Activated CD8-positive, alpha-beta T cell treated with anti-CD3 and anti-CD28 coated beads for 36 hours (primary cell): ENCODE measurements at places on chromosomes 12 and 14. TPM values are rescaled to one million over a fixed set of nuclear protein-coding genes. Genes with fewer than 3 reads are reported as not detected.

Gene HHIPL1
- total RNA-seq: 0.05 TPM

Gene ARHGAP9
- total RNA-seq: 128 TPM

Gene NGB
- not detected for total RNA-seq

Gene SYCP3
- total RNA-seq: 0.36 TPM

GRCh38 chr14:22502007-22502406 lies 87.0 kb downstream of the DAD1 start:
- H3K27me3 ChIP-seq: no peaks in the 10 kb centered on the region
- H3K4me1 ChIP-seq: peaks cover 14% of the 10 kb centered on the region
- H3K36me3 ChIP-seq: peaks cover 95% of the 10 kb centered on the region
- no peak for DNase-seq
- peak overlapping the region; percentile 92 for H3K27ac ChIP-seq
- H3K4me3 ChIP-seq: peak overlapping the region; percentile 82

DNA sequence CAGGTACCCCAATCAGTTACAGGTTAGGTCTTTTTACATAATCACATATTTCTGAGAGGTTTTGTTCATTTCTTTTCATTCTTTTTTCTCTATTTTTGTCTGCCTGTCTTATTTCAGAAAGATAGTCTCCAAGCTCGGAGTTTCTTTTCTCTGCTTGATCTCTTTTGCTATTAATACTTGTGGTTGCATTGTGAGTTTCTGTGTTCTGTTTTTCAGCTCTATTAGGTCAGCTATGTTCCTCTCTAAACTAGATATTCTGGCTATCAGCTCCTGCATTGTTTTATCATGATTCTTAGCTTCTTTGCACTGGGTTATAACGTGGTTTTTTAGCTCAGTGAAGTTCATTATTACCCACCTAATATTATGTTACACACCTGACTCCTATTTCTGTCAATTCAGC lies 914.1 kb downstream of the TRHDE start:
- H3K27me3 ChIP-seq: no peaks in the 10 kb centered on the region
- no peaks in the 10 kb centered on the region for H3K4me1 ChIP-seq
- H3K36me3 ChIP-seq: no peaks in the 10 kb centered on the region
- no peak overlapping the region for H3K4me3 ChIP-seq
- no peak overlapping the region for H3K27ac ChIP-seq

DNA sequence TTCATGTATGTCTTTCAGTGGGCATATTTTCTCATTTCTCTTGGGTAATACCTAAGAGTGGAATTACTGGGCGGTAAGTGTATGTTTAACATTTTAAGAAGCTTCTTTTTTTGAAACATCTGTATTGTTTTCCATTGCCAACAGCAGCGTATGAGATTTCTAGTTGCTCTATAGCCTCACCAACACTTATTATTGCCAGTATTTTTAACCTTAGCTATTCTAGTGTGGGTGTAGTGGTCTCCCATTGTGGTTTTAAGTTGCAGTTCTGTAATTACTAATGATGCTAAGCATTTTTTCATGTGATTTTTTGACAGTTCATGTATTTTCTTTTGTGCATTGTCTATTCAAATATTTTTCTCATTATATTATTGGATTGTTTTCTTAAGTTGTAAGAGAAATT lies 101.9 kb upstream of the EEA1 start:
- no peak for DNase-seq
- no peaks in the 10 kb centered on the region for H3K36me3 ChIP-seq
- H3K27me3 ChIP-seq: peaks cover 18% of the 10 kb centered on the region
- H3K4me3 ChIP-seq: no peak overlapping the region

- H3K36me3 ChIP-seq: peaks cover 4% of the 10 kb centered on the region
- H3K27me3 ChIP-seq: no peaks in the 10 kb centered on the region
- peaks cover 17% of the 10 kb centered on the region for H3K4me1 ChIP-seq
- no peak for DNase-seq
Observed at GRCh38 chr12:89875225-89875624, 166.6 kb upstream of the ATP2B1 start.
